ENCODE measurements at places on chromosomes 12 and 14. TPM values are rescaled to one million over a fixed set of nuclear protein-coding genes. Genes with fewer than 3 reads are reported as not detected.

The B3GNT4 gene
- not detected for total RNA-seq

The IL22 gene
- total RNA-seq: not detected

The TMPRSS12 gene
- not detected for total RNA-seq

The DCN gene
- 1,107 TPM for total RNA-seq

The SLC8A3 gene
- under 0.01 TPM for total RNA-seq

The FITM1 gene
- 0.72 TPM for total RNA-seq

The SLC35E3 gene
- 5.8 TPM for total RNA-seq
